ENCODE measurements at places on chromosomes 11 and 22.

DNA sequence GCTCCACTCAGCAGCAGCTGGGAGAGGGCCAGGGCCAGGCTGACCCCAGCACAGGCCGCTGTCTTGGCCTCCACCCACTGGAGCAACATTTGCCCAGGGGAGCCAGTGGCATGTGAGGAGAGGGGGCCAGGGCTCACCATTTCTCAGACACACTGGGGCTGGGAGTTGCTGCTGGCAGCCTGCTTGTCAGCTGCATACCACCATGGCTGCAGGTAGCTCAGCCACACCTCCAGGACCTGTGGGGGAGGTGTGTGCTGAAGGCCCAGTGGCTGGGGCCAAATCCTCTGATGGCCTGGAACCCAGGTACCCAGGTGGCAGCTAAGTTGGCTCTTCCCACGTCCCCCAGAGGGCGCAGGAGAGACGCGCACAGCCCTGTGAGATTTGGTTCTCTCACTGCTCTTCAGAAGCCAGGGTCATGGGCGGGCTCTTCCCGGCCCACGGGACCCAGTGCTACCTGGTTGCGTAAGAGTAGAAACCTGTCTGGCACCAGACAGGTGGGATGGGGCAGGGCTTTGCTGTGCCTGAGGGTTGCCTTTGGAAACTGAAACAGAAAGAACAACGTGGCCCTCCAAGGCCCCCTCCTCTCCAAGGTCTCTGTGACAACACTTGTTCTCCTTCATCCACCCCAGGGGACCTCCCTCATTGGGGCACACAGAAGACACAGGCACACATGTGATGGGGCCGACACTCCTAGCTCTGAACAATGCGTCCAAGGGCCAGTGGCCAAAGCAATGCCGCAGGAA, 98.8 kb downstream of the MED15 start:
- peak; percentile 95 for DNase-seq

DNA sequence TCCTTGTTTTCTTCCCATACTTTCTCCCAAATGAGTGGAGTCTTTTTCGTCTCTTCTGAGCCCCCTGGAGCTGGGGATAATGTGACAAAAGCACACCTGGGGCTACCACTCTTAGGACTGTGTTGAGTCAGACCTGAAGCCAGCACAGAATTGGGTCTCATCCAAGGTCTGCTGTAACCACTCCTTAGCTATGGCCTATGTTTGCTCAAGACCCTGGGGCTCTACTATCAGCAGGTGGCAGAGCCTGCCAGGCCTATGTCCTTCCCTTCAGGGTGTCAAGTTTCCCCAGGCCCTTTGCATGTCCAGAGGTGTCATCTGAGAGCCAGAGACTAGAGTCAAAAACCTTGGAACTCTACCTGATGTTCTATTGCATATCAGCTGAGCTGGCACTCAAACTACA, 335.7 kb downstream of the DDX10 start:
- DNase-seq = no peak

- no peak for DNase-seq
Measured at GRCh38 chr11:796565-797295, 1.4 kb downstream of the SLC25A22 start.

DNA sequence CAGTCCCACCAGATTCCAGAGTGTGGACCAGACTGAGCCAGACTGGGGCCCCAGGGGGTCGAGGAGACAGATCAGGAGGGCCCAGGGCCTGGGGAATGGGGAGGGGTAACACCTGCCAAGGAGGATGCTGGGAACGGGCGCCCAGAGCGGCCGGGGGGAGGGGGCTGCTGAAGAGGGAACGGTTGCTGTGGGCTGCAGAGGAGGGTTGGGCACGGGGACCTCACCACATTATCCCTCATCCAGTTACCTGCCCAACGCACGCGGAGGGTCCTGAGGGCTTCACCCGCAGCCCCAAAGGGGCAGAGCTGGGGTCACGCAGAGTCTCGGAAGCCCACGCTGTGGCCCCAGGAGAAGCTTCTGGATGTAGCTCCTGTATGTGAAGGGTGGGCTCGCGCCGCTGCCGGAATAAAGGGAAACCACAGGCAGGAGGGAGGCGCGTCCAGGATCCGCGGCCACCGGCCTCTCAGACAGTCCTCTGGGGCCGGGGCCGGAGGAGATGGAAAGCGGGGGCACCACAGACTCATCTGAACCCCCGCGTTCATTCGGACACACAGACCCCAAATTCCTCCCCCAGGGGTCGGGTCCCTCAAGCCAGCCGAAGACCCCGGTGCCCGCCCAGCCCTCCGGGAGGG, 866 bp upstream of the SELENOO start:
- peak; percentile 82 for DNase-seq

- DNase-seq = no peak
Measured at GRCh38 chr11:118618991-118619375, 11.6 kb downstream of the PHLDB1 start.

DNA sequence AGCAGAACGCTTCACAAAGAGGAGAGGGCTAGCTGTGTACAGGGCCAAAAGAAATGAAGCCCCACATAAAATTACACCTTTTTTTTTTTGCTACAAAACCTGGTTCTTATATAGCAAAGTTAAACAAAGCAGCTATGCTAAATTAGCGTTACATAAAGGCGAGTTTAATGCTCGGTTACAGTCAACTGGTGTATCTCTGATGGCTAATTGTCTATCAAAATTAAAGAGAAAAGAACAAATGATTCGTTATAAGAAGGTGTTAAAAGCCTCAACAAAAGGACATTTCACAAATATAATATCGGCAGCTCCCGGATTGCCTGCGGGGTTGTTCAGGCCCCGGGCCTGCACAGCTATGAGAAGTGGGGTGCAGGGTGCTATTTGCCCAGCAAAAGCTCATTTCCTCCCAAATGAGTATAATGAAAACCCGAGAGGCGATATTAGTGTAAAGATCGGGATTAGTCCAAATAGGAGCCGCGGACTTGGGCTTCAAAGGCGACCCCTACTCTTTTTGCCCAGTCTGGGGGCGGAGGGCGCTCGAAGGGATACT, 13.3 kb upstream of the PAX6 start:
- no peak for DNase-seq

DNA sequence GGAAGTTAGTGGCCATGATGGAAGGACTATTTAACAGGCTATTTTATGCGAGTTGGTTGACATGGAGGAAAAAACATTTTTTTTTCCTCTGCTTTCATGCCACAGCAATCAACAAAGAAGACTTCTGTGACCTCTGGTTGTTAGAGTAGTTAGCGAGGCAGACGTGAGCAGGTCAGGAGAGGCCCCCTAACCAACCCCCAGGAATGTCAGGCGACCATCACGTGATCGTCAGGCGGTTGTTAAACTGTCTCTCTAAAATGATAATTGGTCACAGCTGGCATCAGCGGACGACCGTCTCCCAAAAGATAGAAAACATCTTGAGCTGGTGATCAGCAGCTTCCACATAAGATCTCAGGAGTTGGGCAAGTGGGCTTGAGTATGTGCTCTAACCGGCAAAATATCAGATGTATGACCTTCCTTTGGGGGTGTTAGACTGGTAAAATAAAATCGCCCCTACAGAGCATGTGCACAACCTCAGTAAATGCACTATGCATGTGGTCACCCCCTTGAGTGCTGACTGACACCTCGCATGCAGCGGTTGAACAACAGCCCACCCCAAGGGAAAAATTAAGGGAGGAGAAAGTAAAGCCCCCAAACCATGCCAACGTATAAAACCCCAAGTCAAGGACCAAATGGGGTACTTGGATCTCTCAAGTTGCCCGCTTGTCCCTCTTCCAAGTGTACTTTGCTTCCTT, 20.9 kb upstream of the NARS2 start:
- no peak for DNase-seq

Data from H9 (cell line).